HT1080 (cell line): ENCODE measurements at places on chromosomes 2 and 18. TPM values are rescaled to one million over a fixed set of nuclear protein-coding genes. Genes with fewer than 3 reads are reported as not detected.

Gene EDAR
- not detected in 2 replicates for total RNA-seq

- no peak for DNase-seq
These were observed 46.6 kb downstream of the CCDC138 start for GRCh38 chr2:108833219-108833618.

Gene ARHGAP25
- not detected in 2 replicates for total RNA-seq

GRCh38 chr2:213733893-213734292, 449.6 kb downstream of the SPAG16 start:
- no peak for DNase-seq

Gene IL1RL1
- total RNA-seq = not detected in 2 replicates

- no peak for DNase-seq
These were observed 41.1 kb upstream of the PPP1CB start for GRCh38 chr2:28710545-28710944.

DNA sequence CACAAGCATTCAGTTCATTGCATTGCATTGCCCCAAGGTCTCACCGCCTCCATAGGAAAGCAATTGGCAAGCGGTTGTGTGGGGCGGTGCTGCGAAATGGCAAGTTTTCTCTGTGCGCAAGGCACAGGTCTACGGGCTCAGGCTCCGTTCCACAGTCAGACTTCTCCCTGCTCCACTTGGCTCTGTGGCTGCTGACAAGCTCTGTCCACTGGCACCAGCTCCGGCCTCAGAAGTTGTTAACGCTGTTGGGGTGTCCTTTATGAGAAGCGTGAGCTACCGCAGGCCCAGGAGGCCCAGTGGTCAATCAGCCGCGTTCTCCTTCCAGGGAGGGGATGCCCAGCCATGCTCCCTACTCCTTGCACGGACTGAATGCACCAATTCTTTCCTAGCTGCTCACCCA, 87.0 kb upstream of the GATA6 start:
- DNase-seq = no peak

- no peak for DNase-seq
These were observed 53.9 kb downstream of the BIN1 start for GRCh38 chr2:127052771-127053691.

DNA sequence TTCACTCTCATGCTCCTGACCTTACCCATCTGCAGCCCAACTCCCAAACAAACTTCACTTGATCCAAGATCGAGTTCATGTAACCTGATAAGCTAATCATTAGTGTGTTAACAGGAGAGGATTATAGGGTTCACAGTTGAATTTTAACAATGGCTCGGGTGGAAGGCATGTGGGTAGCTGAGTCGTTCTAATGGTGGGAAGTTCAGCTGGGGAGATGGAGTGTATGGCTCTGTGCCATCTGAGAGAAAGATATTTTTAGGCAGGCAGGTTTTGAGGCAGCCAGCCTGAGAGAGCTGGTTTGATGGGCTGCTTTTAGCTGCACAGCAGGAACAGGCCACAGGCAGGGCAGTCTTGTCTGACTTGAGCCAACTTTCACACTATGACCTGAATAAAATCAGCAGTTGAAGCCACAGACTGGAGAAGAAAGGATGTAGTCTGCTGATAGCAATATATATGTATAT, 17.7 kb upstream of the NFE2L2 start:
- DNase-seq = peak; percentile 53
